NCI-H1436 (cell line): ENCODE measurements at places on chromosomes 13 and 19.

DNA sequence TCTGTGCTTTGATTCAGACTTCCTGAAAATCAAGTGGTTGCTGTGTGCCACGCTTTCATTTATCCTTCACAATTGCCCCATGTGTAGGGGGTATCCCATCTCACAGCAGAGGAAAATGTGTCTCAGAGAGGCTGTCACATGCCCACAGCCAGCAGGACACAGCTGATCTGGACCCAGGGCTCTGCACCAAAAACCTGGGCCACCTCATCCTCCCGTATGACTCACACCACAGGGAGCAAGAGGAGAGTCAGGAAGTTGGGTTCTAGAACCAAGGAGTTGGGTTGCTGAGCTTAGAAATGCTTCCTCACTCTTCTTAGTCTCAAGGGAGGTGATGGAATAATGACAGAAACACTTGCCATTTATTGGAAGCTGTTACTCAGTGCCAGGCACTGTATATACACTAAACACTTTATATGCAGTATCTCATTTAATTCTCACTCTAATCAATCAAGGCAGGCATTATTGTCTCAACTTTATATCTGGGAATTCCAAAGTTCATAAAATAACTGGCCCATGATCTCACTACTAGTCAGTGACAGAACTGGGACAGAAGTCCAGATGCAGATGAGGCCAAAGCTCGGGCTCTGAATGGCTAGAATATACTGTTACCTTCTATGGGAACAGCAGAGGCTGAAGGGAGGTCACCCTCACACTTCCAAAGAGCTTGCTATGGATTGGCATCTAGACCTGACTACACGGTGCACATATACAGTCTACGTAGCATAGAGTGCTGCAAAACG lies 47.7 kb upstream of the ATP12A start:
- no peak for DNase-seq

GRCh38 chr19:33484226-33484774 lies 37.3 kb downstream of the PEPD start:
- DNase-seq, result no peak

GRCh38 chr13:40968416-40969000 lies 50.6 kb downstream of the ELF1 start:
- no peak for DNase-seq

DNA sequence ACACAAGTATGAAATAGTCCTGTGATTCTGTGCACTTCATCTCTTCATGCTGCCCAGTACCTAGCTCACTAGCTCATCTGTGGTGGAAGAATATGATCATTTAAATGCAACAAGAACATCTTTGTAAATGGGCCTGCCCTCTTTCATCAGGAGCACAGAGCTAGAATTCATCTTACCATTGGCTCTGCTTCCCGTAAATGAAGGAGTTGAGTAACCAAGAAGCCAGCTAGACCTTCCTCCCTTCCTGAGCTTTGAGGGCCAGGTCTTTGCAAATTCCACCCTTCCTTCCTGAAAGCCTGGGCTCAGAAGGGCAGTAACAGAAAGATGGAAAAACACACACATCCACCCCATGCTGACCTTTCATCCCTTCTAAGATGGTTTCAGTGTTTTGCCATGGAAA lies 82.0 kb downstream of the FRY start:
- no peak for DNase-seq

DNA sequence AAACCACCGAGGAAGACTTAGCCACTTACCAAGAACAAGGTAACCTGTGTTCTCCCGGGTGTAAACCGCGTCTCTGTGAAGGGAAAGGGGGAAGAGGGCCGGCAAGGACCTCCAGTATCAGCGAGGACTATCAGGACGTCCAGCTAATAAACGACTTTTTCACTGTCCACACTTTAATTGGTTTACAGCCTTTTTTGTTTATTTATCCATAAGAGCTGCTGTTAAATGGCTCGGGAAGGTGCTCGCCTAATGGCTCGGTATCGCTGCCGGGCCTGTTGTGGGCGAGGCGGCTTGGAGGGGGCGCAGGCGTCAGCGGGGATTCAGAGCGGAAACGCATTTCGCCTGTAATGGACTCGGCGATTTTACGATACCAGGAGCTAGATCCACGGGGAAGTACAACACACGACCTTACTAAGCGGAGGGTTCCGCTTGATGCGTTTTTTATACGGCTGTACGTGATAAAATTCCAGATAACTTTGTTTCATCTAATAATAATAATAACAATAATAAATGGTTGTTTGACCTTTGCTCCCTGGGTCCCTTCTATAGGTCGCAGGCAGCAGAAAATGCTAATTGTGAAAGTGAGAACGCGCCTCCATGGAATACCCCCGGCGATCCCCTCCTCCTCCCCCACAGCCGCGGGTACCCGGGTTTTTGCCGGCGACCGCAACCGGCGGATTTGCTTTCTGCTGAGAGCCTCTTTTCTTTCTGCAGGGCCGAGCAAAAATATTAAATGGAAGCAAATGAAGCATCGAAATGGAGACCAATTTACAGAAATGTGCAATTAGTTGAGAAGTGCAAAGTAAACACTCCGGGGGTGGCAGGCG lies 2.5 kb upstream of the PDX1 start:
- DNase-seq, result no peak

- DNase-seq, result peak; percentile 11
Observed at GRCh38 chr13:72643311-72643989, 84.0 kb downstream of the MZT1 start.

- no peak for DNase-seq
Observed at GRCh38 chr19:3682741-3683404, 17.4 kb downstream of the PIP5K1C start.

GRCh38 chr13:113668491-113668971 lies 1.5 kb downstream of the GRK1 start:
- no peak for DNase-seq

GRCh38 chr19:2111886-2112285 lies 15.2 kb downstream of the IZUMO4 start:
- DNase-seq, result no peak

GRCh38 chr13:104577071-104577815 lies 1511.0 kb upstream of the SLC10A2 start:
- no peak for DNase-seq
